Adrenal gland (tissue), 19 donors: ENCODE measurements at places on chromosomes 11 and 22. TPM values are rescaled to one million over a fixed set of nuclear protein-coding genes. Genes with fewer than 3 reads are reported as not detected.

GRCh38 chr11:115501502-115501892 lies 2.7 kb downstream of the CADM1 start:
- no peak for DNase-seq

DNA sequence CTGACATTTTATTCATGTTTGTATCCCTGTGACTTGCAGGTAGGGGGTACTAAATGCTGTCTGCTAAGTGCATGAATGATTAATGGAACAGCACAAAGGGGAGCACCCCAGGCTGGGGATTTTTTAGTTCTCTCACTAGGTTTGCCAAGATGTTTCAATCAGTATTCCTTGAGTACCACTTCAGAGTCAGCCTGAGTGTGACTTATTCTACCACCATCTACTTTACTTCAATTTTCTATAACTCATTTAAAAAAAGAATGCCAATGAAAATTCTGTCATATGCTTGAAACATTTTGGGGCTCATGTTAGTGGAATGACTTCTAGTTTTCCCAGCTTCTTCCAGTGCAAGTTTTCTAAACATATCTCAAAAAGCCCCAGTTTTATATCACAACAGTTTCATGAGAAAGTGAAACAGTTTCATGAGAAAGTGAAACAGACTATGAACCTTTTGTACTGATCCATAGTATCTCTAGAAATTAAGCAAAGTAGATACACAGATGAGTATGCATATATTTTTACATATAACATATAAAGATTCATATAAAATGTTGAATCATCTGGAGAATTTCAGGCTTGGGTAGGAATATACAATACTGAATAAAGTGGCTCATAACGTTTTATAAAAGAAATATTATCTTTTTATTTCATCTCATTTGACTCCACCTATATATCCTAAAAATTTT lies 252.4 kb downstream of the GRM5 start:
- DNase-seq: no peak

DNA sequence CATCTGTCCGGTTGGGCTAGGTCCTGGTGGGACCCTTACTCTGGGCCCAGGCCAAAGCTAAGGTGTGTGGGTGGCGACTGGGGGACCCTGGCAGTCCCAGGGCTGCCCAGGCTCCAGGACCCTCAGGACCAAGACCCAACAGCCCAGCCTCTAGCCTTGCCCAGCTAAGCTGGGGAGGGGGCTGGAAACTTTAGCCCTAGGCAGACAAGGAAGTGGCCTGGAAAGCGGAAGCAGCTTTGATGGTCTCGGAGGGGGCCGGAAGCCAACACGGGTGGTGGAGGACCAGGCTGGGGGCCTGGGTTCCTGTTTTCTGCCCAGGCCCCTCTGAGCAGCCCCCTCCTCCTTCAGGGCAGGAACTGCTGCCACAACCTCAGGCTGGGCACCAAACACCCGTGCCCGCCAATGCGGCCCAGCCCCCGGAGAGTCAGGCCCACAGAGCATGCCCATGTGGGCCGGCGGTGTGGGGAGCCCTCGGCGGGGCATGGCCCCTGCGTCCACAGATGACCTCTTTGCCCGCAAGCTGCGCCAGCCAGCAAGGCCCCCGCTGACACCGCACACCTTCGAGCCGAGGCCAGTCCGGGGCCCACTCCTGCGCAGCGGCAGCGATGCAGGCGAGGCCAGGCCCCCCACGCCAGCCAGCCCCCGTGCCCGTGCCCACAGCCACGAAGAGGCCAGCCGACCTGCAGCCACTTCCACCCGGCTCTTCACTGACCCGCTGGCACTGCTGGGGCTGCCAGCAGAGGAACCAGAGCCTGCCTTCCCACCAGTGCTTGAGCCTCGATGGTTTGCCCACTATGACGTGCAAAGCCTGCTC lies 2.8 kb downstream of the SIPA1 start:
- DNase-seq: no peak

DNA sequence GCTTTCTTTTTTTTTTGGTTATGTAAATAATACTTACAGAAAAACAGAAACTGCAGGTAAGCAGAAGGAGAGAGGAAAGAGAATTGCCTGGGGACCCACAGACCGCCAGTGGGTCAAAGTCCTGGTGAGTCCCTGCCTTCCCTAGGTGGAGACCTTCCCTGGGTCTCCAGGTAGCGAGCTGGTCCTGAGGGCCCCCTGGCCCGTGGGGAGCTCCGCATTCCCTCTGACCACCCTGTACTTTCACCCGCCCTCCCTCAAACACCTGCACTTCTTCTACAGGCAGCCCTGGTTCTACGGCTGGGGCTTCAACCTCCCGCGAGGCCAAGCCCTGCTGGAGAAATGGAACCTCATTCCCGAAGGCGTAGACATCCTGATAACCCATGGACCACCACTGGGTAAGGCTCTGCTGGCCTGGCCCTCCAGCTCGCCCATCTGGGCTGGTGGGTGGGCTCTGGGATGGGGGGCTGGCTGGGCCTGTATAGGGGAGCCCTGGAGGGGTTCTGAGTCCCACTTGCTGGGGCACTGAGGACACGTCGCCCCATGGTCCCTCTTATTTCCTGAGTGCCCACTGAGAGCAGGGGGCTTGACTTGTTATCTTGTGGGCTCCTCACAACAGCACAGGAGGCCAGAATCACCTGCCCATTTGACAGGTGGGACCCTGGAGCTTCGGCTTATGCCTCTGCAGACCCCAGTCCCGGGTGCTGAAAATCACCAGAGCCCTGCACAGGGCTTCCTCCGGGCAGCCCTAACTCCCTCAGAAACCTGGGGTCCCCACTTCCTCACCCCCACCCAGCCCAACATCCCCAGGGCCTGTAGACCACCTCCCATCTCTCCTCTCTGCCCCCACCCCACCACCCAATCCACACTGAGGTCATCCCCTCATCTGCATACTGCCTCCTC lies 86.4 kb downstream of the MPPED1 start:
- DNase-seq: no peak

- DNase-seq: no peak
These were observed 123.4 kb upstream of the SEZ6L start for GRCh38 chr22:26045860-26046259.

DNA sequence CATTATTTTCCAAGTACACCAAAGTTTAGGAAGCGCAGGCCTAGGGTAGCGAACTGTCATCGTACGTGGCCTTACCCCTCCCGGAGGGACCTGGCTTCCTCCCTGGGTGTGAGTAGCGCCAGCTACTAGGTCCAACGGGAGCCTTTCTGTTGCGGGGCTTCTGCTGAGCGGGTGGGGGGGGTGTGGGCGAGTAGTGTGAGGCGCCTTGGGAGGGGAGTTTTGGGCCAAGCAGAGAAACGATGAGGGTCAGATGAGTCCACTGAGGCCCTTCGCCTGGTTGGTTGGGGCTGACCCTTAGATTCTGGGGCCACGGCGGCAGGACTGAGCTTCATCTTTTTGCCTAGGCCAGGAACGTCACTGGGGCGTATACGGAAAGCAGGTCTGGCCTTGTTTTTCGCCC lies 868 bp downstream of the TEF start:
- DNase-seq: no peak

DNA sequence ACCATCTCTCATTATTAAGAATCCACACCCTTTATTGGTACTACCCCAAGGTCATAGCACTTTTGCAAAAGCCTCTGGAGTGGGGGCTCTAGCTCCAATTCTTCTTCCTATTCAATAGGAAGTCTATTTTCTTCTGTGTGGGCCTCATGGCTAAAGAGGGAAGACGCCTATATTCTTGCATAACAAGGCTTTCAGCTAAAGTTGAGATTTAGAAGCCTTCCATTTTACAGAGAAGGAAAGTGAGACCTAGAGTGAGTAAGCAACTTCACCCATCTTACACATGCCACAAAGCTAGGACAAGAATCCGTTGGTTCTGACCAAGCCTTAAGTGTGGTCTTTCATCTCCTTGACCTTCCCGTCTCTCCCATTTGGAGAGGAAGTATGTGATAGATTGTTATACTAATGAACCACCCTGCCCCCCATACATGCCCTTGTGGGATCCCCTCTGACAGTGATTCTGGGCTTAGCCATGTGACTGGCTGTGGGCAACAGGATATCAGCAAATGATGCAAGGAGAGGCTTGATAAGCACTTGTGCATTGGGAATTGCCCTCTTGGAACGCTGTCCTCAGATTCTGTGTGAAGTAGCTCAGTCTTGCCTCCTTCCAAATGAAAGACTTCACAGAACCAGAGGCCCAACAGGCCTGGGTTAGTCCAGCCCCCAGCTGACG lies 12.3 kb downstream of the BACE1 start:
- DNase-seq: no peak

The CRYAB gene
- 108 TPM for polyA plus RNA-seq

The APOA5 gene
- not detected for polyA plus RNA-seq

The RBMXL2 gene
- polyA plus RNA-seq: not detected
